ENCODE measurements at places on chromosomes 7 and 10. TPM values are rescaled to one million over a fixed set of nuclear protein-coding genes. Genes with fewer than 3 reads are reported as not detected.

DNA sequence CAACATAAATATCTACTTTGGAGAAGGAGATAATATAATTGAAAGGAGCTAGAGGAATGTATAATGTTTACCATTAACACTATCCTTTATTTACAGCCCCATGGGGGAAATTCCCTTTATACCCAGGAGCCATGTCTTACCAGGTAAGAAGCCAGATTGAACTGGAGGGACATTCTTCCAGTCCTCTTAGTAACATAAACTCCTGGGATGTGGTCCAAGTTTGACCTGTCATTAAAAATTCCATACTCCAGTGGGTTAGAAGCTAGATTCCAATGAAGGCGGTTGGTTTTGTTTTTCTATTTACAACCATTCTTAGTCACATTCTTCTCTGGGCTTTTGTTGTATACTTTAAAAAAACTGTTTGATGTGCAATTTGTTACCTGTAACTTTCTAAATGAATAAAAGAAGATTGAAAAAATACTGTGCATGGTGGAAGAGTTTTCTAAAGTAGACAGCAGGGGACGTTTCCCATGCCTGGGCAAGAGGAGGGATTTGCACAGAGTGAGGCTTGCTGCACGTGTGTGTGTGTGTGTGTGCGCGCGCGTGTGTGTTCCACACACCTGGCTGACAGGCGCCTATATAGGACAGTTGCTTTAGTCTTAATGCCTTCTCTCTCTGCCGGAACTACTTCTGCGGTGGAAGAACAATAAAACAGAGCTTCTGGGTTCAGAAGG, 2.0 kb downstream of the PLCE1 start:
- H3K4me1 ChIP-seq: no peaks in the 10 kb centered on the region
- peaks cover 27% of the 10 kb centered on the region for H3K27me3 ChIP-seq
- H3K36me3 ChIP-seq: no peaks in the 10 kb centered on the region
- no peak overlapping the region for H3K4me3 ChIP-seq
- H3K27ac ChIP-seq: no peak overlapping the region
- DNase-seq: no peak

CFAP58 gene
- 0.69 TPM for total RNA-seq

ACTL6B gene
- not detected for total RNA-seq

DNA sequence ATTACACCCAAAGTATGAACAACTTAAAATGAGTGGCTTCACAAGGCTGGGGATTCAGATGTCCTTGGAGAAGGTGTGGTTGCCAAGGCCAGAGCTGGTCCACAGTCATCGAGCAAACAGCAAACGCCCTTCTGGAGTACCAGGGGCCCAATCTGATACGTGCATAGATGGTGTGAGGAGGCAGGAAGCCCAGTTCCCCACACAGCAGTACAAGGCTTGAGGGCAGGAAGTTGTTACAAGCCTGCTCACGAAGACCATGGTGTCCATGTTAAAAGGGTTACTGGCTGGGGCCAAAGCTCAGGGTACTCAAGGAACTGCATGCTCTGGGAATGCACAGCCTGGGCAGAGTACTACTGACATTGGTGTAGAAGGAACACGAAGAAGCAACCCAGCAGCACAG, 4.6 kb upstream of the ANKRD26 start:
- DNase-seq: no peak
- no peak overlapping the region for H3K4me3 ChIP-seq
- no peak overlapping the region for H3K27ac ChIP-seq
- peaks cover 5% of the 10 kb centered on the region for H3K36me3 ChIP-seq
- H3K4me1 ChIP-seq: no peaks in the 10 kb centered on the region
- no peaks in the 10 kb centered on the region for H3K27me3 ChIP-seq

- no peak for DNase-seq
- no peaks in the 10 kb centered on the region for H3K36me3 ChIP-seq
- H3K4me1 ChIP-seq: no peaks in the 10 kb centered on the region
- no peaks in the 10 kb centered on the region for H3K27me3 ChIP-seq
- no peak overlapping the region for H3K4me3 ChIP-seq
These were observed 9.2 kb downstream of the RTKN2 start for GRCh38 chr10:62259456-62259855.

CALCR gene
- 0.16 TPM for total RNA-seq

- peaks cover 15% of the 10 kb centered on the region for H3K36me3 ChIP-seq
- H3K4me3 ChIP-seq: no peak overlapping the region
- no peak overlapping the region for H3K27ac ChIP-seq
- no peak for DNase-seq
- H3K4me1 ChIP-seq: no peaks in the 10 kb centered on the region
- H3K27me3 ChIP-seq: no peaks in the 10 kb centered on the region
These were observed 38.4 kb downstream of the STAM start for GRCh38 chr10:17682236-17682946.

GIMAP6 gene
- 0.38 TPM for total RNA-seq

GRCh38 chr7:94514140-94514889, 4.7 kb downstream of the CASD1 start:
- no peaks in the 10 kb centered on the region for H3K36me3 ChIP-seq
- H3K4me3 ChIP-seq: no peak overlapping the region
- no peak for DNase-seq
- peaks cover 14% of the 10 kb centered on the region for H3K4me1 ChIP-seq

- peaks cover 35% of the 10 kb centered on the region for H3K27me3 ChIP-seq
- no peak overlapping the region for H3K27ac ChIP-seq
- no peak overlapping the region for H3K4me3 ChIP-seq
- H3K36me3 ChIP-seq: no peaks in the 10 kb centered on the region
- no peak for DNase-seq
These were observed 197.7 kb downstream of the TCERG1L start for GRCh38 chr10:131113709-131114291.

NUTM2A gene
- total RNA-seq: 1.6 TPM

ZC3HAV1 gene
- total RNA-seq: 33.8 TPM

- H3K4me3 ChIP-seq: no peak overlapping the region
- H3K27ac ChIP-seq: no peak overlapping the region
- H3K36me3 ChIP-seq: no peaks in the 10 kb centered on the region
- H3K4me1 ChIP-seq: no peaks in the 10 kb centered on the region
These were observed 4.7 kb downstream of the STOX1 start for GRCh38 chr10:68831961-68832455.

DNA sequence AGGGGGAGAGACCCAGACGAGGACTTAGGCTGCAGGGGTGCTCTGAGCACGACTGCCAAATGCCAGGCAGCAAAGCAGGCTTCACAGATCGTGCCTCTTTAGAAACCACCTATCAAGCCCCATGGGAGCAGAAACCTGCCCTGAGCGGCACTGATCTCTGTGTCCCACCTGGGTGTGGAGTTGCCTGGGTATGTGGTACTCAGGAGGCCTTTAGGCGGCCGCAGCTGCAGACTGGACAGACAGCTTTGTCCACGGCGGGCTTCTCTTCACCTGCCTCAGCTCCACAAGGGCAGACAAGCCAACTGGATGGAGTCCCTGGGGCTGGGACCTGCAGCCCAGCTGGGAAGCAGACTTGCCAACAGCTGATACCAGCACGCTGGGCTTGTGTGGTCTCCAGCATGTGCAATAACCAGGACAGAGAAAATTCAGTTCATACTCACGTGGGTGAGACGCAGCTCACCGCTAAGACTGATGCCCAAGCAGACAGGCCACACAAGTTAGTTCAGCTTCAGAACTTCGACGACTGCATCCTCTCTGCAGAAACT, 163.2 kb downstream of the EBF3 start:
- H3K4me1 ChIP-seq: no peaks in the 10 kb centered on the region
- no peaks in the 10 kb centered on the region for H3K27me3 ChIP-seq
- H3K4me3 ChIP-seq: no peak overlapping the region
- DNase-seq: no peak
- H3K36me3 ChIP-seq: no peaks in the 10 kb centered on the region

Measured in K562 (cell line).